Mesenteric fat pad (tissue), 1 donor: ENCODE measurements at places on chromosomes 1 and 21.

- no peak for DNase-seq
Measured at GRCh38 chr1:206797534-206798383, 25.5 kb upstream of the IL10 start.

GRCh38 chr1:51410568-51411460 lies 80.5 kb upstream of the TTC39A start:
- DNase-seq, result no peak

GRCh38 chr1:227884370-227885134 lies 63.2 kb downstream of the WNT9A start:
- peak; percentile 83 for DNase-seq

DNA sequence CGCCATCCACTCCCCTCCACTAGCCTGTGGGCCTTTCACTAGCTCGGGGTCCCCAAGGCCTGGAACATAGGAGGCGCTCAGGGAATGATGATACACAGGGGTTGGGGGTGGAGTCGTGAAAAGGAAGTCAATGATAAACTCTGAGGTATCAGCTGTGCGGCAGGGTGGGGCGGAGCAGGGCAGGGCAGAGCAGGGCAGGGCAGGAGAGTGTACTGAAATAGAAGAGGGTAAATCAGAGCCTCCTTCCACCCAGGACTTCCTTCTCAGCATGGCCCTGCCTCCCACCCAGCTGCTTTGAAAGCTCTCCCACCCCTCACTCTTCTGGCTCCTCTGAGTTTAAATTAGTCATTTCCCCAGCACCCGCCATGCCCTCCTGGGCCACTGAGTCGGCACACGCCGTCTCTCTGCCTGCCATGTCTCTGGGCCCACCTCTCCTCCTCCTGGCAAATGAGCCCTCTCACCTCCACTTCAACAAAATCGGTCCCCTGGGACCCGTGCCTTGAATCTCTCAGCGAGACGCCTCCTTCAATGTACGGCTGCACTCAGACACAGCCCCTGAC lies 16.9 kb downstream of the CAPZB start:
- no peak for DNase-seq

GRCh38 chr1:10771789-10772188 lies 24.7 kb downstream of the CASZ1 start:
- DNase-seq, result no peak

DNA sequence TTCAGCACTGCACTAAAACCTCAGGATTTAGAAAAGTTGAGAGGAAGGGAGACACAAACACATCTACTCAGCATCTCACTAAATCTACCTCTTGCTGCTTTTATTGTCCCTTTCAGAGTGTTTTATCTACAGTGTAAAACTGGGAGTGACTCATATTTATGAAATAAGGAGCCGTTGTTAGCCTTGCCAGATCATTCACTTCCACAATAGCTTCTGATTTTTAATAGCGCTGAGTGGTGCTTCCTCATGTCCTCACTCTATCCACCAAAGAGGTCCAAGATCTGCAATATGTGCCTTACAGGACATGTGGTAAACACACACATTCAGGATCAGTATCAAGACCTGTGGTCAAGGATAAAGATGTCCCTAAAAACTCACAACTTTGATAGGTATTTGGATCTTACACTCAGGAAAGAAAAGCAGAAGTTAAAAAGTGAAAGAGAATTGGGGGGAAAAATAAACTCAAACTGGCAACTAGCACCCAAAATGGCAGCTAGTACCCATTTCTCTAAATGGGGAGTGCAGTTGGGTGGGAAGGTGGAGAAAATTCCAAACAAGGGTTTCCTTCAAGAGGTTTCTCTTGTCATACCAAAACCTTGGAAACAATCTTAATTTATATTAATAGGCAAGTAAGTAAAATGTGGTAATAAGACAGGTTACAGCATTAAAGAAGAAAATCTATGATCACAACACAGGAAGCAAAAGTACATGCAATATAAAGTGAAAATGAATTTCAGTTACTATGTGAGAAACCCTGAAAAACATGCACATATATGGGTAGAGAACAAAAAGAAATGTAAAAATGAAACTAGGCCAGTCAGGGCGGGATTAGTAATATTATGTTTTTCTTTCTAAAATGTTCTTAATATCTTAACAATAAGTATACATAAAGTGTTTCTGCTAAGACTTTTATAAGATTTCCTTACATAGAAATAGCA lies 15.9 kb downstream of the DUSP10 start:
- no peak for DNase-seq

DNA sequence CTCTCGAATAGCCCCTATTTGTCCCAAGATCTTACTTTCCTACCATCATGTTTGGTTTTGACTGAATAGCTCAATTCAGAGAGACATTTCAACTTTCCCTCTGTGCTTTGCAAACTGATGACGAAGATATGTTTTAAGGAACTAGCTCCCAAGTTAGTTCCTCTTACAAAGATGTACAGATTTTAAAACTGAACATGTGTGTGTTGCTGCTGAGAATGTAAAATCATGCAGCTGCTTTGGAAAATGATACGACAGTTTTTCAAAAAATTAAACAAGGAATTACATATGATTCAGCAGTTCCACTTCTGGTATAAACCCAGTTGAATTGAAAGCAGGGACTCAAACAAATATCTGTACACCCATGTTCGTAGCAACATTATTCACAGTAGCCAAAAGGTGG lies 33.6 kb downstream of the KIF26B start:
- no peak for DNase-seq

DNA sequence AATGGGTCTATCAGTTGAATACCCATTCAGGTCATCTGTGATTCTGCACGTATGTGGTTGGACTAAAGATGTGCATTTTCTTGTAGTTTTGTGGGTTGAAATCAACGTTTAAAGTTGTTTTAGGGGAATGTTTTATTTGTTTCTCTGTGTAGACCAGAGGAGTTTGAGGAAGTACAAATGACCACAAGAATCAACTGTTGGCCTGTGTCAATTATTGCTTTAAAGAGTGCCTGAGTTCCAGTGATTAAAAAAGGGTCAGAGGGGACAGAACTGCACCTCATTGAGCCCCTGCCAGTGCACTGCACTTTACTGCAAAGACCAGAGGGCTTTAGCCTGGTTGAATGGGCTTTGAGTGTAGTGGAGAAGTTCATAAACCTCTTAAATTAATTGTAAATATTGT lies 190.3 kb downstream of the VPS13D start:
- DNase-seq, result no peak

- no peak for DNase-seq
Measured at GRCh38 chr1:191818198-191818597, 340.1 kb upstream of the RGS18 start.

GRCh38 chr1:64983110-64983509 lies 16.8 kb upstream of the JAK1 start:
- DNase-seq, result no peak

GRCh38 chr21:43781846-43782245 lies 5.7 kb upstream of the CSTB start:
- no peak for DNase-seq

- DNase-seq, result no peak
Measured at GRCh38 chr1:108059945-108060344, 95.0 kb upstream of the VAV3 start.

DNA sequence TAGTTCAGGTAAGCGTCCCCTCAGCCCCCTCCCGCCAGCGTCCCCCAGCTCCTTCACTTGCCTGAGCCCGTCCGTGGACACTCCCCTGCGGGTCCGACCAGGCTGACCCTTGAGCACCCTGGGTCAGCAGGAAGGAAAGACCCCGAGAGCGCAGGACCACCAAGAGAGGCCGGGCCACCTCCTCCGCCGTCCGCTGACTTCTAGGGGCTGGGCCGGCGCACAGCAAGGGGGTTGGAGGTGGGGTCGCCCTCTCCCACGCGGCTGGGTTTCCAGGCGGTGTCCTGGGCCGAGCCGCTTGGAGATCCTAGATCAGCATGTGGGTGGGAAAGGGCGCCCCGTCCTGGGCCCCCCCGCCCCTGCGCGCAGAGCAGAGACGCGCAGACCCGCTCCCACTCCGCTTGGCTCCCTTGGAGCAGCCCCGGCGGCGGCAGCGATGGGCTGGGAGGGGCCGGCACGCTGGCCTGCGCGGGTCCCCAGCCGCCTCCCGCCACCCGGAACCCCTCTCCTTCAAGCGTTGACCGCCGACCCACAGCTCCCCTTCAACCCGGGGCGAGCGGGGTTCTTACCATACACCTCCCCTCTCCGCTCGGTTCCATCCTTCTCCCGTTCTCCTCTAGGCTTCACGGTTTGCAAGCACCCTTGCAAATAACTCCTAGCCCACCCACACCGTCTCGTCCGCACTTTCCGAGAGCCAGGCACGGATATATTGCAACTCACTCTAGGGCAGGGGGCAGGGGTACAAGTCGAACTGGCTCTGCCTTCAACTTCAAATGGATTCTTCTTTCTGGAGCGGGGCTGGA lies 7.5 kb downstream of the KNCN start:
- no peak for DNase-seq

GRCh38 chr1:116760487-116760886 lies 6.3 kb downstream of the CD2 start:
- DNase-seq, result no peak
